ENCODE measurements at places on chromosomes 11 and 22.

DNA sequence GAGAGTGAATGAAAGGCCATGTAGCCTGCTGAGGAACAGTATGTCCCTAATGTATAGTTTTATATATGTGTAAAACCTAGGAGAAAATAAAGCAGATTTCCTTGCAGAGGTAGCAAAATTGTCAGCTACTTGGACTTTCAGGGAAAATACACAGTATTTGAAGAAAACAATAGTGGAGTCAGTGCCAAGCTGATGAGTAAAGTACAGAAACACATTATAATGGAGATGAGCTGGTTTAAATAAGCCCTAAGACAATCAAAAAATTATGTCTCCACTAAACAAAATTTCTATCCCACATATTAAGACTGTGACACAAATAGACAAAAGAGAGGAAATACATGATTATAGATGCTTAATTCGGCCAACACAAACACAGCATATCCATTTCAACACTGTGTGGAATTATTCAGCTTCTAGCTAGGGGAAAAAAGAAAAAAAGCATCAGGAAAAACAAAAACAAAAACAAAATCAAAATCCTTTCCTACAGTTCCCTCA, 75.9 kb downstream of the MAML2 start:
- DNase-seq = no peak

GRCh38 chr11:77406396-77406795, 67.5 kb downstream of the PAK1 start:
- DNase-seq = no peak

GRCh38 chr22:20571531-20572007, 64.2 kb downstream of the MED15 start:
- DNase-seq = peak; percentile 71

- no peak for DNase-seq
These were observed 27.0 kb downstream of the SGSM3 start for GRCh38 chr22:40397396-40397795.

DNA sequence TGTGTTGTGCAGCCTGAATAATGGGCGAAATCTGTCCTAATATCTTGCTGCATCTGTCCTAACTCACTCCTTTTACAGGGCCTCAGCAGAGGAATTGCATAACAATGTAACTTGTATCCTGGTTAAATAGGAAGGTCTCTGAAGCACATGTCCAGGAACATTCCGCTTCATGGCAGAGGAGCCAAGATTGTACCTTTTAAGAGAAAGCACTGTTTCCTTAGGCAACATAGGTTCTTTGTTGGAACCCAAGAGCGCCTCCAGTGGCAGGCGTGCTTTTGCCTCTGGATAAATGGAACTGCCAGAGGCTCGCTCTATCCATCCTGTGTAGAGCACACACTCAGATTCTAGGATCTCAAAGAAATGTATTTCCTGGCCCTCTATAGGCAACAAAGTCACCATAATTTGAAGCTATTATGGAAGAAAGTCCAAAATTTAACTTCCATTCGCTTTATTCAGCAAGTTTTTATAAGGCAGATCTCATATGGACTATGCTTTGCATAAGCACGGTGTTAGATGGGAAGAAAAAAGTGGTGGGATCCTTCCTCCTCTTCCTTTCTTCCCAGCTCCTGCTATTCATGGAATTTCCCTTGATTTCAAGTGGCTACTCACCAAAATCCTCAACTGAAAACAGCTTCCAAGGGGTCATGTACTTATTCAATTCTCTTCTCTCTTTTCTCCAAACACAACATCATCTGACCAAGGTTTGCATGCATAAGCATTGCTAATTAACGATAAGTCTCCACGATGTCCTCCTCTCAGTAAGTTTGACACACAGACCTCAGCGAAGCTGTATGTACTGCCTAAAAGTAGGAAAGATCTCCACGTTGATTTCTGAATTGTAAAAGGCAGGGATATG, at the start of gene BLID:
Gene BLID (minus strand): TSS at position 692 of the 856 bp plus-strand sequence. CDS start 293 bp downstream, at position 399.
- no peak for DNase-seq

DNA sequence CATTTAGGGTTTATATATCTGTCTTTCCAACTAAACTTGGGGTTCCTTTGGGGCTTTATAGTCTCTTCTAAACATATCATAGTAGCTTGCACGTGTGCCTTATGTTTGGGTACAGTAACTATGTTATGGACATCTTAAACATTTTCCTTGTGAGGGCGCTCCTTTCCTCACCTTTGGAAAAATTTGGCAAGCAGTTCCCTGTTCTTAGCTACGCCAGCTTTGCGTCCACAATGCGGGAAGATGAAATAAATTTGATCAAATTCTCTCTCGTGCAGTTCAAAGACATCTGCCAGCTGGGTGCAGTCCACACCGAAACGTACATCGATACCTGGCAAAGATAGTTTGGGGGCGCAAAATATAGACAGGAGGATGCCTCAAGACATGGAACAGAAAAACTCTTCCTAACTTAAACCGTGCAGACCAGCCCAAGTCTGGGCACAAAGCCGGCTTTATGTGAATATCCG, 548 bp downstream of the FDXACB1 start:
- DNase-seq = no peak

DNA sequence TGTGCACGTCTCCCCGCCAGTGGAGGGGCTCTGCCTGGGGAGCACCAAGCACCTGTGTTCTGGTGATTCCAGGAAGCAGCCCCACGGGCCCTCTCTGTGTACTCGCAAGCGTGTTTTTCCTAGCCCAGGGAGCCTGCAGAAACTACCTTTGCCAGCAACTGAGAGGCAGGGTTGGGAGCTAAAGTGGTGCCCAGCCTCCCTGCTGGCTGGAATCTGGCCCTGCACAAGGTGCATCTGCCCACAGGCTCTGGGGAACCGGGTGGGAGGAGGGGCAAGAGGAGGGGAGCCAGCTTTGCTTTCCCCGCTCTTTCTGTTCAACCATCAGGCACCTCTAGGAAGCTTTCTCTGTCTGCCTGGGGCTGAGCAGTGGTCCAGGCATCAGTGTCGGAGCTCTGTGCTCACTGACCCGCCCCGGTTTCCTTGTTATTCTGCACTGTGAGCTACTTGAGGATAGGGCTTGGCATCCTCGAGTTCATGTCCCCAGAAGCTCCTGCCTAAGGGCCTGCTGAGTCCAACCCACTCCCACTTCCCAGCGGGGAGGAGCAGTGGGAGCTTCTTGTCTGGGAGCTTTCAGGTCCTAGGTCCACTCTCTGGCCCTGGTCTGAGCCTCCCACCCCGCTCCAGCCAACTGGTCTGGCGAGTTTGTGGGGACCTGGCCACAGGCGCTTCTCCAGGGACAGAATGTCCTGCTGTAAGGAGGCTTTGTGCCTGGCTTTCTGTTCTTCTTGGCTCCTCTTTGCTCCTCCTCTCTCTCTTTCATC, 14.9 kb downstream of the DAGLA start:
- DNase-seq = no peak

DNA sequence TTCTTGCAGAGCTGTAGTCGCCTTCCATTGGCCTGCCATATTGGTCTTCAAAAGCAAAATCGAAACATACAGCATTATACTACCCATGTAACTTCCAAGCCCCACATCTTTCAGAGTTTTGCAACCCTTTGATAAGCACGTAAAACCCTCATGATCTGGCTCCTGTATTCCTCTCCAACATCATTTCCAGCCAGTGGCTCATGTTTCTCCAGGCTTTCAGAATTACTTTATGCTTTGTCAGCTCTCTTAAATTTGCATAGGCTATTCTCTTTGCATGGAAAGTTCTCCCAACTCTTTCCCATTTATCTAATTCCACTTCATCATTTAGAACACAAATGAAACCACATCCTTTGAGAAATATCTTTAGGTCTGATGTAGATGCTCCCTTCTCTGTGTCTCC, 67.8 kb upstream of the DDI1 start:
- DNase-seq = no peak

- DNase-seq = no peak
These were observed 184.3 kb downstream of the C11orf87 start for GRCh38 chr11:109606256-109606655.

- no peak for DNase-seq
These were observed 1083.5 kb upstream of the TENM4 start for GRCh38 chr11:80524349-80524748.

GRCh38 chr11:115503083-115503885, 931 bp downstream of the CADM1 start:
- DNase-seq = peak; percentile 44

DNA sequence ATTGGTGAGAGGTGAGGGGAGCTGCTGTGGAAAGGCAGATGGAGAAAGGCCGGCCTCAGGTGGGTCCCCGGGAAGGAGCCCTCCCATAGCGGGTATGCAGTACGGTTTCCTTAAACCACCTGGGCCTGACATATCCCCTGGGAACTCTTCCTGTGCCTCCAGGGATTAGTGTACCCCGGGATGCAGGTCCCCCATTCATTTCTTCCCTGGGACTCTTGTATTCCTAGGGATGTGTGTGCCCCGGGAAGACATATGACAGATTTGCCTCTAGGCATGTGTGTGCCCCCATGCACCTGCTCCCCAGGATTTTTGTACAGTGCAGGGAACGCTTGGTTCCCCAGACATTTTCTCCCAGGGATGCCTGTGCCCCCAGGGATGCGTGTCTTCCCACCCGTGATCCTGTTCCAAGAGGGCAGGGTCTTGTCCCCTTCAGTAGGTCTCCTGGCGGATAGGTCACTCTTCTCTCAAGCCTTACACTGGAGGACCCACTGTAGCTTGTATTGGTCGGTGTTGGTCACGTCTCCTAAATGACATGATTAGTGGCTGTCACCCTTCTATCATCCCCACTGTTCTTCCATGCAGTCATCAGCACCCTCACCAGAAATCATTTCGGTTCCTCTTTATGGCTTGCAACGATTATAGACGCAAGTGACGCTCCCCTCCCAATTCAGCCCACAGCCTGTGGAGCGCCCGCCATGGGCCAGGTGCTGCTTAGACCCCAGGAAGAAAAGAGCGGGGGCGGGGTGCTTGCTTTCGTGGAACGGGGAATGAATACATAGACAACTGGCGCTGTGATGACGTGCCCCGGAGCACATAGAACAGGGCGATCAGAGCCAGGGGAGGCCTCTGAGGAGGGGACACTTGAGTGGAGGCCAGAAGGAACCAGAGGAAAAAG, 1.3 kb downstream of the PARVB start:
- no peak for DNase-seq

GRCh38 chr11:61695917-61696316, 15.7 kb downstream of the DAGLA start:
- peak; percentile 97 for DNase-seq

DNA sequence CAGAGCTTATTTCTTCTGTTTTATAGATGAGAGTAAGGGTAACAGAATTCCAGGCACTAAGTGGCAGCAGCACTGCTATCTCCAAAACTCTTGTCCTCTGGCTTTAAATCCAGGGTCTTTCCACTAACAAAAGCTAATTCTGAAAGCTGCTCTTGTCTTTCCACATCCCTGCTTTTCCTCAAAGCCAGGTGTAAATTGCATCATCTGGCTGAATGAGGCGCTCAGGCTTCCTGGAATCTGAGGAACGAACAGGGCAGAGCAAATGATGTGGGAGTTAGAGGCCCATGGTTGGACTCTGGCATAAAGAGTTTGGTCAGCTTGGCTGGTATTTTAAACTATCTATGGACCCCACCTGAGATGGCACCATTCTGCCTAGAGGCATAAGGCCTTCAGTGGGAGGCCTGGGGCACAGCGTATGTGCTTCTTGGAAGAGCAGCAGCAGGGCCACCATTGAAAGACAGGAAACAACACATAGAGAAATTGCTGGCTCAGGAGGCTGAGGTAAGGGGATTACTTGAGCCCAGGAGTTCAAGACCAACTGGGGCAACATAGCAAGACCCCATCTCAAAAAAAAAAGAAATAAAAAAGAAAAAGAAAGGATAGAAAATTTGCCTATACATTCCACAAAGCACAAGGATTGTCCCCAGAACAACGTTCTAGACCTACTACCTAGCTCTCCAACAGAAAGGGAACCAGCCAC, 1.9 kb downstream of the KCNJ5 start:
- DNase-seq = no peak

- DNase-seq = no peak
These were observed 50.3 kb upstream of the CD44 start for GRCh38 chr11:35088676-35089075.

DNA sequence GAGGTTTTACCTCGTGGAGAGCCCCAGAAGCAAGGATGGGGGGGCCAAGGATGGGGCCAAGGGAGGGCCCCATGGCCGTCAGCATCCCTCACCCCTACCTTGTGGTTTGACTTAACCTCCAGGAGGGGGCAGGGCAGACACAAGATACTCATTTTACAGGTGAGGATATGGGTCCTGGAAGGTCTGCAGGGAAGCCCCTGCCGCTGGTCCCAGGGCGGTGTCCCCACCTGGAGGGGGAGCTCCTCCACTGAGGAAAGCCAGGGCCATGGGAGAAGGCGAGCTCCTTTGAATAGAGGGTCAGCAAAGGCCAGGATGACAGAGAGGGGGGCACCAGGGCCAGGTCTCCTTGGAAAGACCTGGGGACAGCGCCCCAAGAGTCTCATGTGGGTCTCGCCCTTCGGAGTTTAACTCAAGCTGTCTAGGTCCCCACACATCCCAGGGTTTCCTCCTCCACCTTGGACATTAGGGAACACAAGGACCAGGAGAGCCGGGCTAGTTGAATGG, 5.9 kb upstream of the ADORA2A start:
- peak; percentile 50 for DNase-seq

DNA sequence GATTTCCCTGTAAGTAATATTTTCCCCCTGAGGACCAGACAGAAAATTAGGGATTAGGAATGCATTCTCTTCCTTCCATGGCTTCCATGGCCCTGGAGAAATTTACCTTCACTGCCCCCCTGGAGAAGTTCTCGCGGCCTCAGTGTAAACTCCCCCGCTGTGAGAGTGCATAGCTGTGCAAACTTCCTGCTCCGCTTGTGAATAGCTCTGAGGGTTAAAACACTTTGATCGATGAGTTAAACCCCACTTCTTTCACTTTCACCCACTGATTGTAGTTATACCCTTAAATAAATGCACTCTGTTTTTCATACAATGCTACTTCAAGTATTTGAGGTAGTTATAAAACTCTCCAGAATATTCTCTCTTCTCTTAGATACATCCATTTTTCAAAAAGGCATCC, 190.8 kb downstream of the DSCAML1 start:
- peak; percentile 34 for DNase-seq

DNA sequence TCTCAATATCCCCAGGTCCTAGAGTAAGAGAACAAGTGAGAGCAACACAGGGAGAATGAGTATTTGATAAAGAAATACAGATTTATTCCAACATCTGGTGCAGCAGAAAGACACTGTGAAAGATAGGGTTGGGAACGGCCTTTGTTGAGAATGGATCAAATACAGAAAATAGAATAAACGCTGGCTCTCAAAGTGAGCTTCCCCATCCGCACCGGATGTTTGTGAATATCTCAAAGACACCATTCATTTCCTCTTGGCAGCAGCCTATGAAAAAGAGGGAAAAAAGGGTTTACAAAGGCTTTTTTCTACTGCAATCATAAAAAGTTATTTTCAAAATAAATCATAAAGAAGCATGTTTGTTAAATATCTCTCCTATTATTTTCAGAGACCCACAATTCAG, 279.3 kb downstream of the CASP12 start:
- no peak for DNase-seq

Data from activated CD4-positive, alpha-beta memory T cell treated with anti-CD3 and anti-CD28 coated beads for 36 hours (primary cell).